ENCODE measurements at places on chromosomes 4 and X.

DNA sequence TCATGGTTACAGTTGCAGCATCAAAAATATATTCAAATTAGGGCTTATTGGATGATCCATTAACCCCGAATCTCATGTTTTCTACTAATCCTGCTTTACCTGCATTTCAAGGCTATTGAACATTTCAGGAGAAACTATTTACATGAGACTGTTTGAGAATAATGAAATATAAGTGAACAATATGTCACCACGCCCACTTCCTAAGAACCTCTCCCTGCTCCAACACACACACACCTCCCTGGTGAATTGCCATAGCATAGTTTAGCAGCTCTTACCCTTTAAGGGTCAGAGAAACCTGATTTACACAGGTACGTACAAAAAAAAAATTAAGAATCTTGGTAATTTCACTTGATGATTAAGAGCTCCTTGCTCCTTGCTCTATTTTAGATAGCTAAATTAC is 113.4 kb downstream of the ANXA5 start:
- no peak for DNase-seq

GRCh38 chr4:86249074-86249473 is 110.8 kb downstream of the MAPK10 start:
- no peak for DNase-seq

DNA sequence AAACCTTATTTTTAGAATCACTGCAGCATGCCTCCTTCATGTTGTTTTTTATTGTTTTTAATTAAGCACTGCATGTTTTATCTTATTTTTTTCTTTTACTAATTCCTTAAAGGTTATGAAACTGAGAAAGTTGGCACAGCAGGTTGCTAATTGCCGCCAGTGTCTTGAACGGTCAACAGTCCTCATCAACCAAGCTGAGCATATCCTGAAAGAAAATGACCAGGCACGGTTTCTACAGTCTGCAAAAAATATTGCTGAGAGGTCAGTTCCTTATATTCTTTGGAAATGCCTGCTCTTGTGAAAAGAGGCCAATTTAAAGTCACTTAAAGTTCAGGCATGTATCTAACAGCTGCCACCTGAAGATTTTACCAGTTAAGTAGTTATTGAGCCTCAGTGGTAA is 76.8 kb downstream of the TEX13B start:
- DNase-seq, result no peak

DNA sequence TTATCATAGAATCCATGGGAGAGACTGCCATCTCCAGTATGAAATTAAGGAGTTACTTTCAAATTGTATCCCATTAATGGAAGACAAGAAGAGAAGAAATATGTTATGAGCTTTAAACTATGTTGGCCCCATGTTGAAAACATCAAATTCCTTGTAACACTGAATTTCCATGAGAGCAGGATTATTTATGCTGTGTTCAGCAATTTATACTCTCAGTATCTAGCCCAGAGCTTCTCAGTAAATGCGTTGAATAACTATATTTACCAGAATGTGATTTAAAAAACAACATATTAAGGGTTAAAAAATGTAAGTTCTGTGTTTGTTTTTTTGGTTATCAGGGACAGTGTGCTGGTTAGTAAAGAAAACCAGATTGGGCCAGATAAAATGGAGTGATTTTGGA is 74.2 kb downstream of the ADGRL3 start:
- no peak for DNase-seq

- no peak for DNase-seq
Observed at GRCh38 chr4:123248085-123248659, 148.4 kb upstream of the SPRY1 start.

DNA sequence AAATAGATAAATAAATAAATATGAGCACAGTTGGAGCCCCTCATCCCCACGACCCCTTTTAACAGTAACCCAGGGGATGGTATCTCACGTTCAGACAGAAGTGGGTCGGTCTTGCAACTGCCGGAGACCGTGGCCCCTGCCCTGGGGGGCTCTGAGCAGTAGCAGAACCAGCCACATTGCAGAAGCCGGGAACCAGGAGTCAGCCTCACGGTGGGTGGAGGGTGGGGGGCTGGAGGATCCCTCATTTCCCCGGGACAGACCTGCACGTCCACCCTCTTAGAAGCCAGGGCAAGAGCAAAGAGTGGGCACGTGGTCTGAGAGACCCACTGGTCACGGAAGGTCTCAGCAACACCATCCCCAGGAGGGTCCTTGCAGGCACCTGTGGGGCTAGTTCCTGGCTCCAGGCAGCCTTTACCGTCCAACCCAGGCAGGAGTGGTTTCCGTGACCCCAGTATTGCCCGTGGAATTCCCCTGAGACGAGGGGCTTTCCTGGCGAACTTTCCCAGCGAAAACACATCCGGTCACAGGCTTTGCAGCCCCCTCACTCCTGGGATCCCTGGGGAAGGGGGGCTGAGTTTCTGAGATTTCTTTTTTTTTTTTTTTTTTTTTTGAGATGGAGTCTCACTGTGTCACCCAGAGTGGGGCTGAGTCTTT is 8.8 kb upstream of the IL3RA start:
- no peak for DNase-seq

GRCh38 chr4:139144161-139144859 is 32.7 kb downstream of the ELF2 start:
- DNase-seq, result no peak

DNA sequence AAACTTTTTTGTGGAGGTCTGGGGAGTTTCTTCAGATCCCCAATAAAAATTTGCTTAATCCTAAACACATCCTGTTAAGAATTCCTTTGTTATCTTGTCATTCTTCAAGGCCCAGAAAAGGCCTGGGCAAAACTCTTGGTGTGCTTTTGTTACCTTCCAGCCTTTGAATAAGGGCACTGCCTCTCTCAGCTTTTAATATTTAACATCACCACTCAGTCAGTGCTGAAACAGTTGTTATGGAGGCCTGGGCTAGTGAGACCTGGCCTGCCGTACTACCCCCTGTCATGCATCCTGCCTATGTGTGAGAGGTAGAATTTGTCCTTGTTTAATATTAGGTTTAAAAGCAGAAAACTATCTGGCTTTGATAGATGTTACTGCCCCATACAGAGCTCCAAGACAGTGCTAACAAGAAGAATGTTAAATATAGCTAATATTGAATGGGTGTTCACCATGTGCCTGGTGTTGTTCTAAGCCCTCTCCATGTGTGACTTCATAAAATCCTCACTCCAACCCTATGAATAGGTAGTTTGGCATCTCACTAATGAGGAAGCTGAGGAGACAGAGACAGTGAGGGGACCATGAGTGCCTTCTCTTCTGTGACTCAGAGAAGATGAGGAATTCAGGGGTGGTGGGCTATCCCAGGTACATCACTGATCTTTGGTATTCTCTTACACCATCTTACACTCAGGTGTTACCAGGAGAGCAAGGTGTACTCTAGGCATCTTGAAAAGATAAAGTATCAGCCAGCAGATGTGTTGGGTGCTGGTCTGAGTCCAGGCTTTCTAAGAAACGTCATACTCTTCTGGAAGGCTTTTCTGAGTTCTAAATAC is 6.2 kb downstream of the PPP1R2C start:
- no peak for DNase-seq

DNA sequence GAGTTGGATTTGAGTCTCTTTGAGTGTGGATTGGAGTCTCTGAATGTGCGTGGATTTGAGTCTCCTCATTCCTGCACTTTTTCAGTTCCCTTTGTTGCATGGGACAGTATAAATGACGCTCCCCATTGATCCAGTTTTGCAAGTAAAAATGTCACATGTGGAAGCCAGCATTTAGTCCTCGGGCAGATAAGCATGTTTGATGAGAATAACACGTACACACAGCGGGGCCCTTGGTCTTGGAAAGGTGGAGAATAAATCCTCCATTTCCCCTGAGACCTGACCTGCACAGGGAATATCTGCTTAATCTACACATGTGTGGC is 8.1 kb downstream of the P2RY8 start:
- DNase-seq, result no peak

GRCh38 chr4:113144091-113144490 is 94.6 kb downstream of the ANK2 start:
- DNase-seq, result no peak

DNA sequence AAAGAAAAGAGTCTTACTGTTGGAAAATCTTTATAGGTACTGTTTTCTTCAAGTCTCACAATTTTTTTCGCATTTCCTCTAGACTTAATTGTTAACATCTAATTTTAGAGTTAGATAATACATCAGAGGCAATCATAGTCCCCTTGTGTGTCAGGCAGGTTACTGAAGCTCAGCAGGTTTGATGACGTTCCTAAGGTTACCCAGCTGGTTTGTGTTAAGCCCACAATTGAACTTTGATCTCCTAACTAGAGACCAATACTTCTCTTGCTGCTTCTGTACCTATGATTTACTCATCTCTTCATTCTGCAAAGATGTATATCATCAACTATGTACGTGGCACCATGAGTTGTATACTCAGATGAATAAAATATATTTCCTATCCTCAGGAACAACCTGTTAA is 131.6 kb upstream of the STIM2 start:
- no peak for DNase-seq

- no peak for DNase-seq
Observed at GRCh38 chr4:132982151-132982550, 166.9 kb upstream of the PCDH10 start.

DNA sequence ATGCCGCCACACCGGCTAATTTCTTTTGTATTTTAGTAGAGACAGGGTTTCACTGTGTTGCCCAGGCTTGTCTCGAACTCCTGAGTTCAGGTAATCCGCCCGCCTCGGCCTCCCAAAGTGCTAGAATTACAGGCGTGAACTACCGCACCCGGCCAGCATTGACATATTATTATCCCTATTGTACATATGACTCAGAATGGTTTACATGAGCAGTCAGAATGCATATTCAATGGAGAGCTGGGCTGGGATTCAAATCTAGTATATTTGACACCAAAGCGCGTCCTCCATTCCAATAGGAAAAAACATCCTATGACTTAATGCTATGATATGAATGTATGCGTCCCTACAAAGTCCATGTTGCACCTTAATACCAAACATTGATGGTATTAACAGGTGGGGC is 281.4 kb downstream of the CAMK2D start:
- no peak for DNase-seq

- DNase-seq, result no peak
Observed at GRCh38 chr4:139606579-139607501, 50.8 kb upstream of the SETD7 start.

DNA sequence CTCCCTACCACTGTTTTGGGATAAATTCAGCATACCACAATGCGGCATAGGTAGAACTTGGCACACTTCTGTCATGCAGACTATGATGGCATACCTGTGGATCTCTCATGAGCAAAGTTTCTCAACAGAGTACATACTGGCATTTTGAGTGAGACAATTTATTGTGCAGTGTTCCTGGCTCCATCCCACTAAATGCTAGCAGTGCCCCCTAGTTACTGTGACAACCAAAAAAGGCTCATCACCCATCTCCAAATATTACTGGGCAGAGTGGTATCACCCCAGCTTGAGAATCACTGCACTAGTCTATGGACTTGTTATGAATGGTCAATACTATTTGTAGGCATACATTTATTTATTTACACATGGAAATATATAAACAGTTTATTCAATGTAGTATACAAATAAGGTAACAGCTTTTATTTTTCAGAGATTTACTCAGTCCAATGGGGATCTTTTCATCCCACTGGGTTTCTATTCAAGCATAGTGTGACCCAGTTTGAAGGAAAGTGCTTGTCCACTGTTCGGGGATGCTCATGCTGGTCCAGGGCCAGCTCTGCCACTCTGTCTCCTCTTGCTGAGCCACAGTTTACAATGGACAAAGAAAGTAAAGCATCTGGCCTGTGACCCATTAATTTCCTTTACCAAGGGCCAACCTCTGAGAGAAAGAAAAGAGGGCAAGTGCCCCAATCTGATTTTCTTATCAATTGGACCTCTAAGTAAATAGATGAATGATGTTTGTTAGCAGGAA is 81.0 kb upstream of the IL2 start:
- no peak for DNase-seq

DNA sequence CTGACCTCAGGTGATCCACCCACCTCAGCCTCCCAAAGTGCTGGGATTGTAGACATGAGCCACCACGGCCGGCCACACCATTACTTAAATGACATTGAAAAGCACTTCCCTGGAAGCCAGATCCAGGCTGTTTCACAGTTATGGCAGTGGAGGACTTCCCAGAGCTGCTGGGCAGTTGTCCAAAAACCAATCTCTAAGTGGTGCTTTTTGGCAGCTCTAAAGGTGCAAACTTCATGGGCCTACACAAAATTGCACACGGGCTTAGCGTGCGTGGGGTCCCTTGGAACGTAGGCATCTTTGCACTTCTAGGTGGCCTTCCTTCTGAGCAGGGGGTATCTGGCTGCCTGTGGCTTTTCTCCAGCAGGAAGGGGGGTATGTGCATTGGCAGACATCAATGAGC is 172.3 kb downstream of the SHOX start:
- DNase-seq, result no peak

- no peak for DNase-seq
Observed at GRCh38 chr4:101306764-101307615, 40.3 kb downstream of the PPP3CA start.

DNA sequence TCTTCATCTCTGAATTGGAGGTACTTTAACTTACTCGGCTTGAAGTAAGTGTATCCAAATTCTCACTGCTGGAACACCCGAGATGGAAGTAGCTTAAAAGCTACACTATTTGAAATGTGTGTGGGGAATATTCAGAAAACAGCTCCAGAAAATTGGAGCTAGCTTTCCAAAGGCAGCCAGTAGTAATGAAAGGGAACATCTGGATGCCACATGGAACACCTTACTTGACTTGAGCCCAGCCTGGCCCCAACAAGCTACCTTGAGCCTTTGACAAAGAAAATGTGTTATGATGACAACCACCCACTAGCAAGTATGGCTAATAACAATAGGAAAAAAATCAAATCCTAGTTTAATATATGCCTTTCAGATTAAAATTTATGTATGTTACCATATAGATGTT is 161.5 kb downstream of the PRDM5 start:
- no peak for DNase-seq

GRCh38 chr4:8305851-8306471 is 36.4 kb downstream of the HTRA3 start:
- no peak for DNase-seq

GRCh38 chr4:89216866-89217265 is 90.7 kb downstream of the GPRIN3 start:
- no peak for DNase-seq

GRCh38 chrX:130340271-130340670 is 552 bp downstream of the SLC25A14 start:
- no peak for DNase-seq

DNA sequence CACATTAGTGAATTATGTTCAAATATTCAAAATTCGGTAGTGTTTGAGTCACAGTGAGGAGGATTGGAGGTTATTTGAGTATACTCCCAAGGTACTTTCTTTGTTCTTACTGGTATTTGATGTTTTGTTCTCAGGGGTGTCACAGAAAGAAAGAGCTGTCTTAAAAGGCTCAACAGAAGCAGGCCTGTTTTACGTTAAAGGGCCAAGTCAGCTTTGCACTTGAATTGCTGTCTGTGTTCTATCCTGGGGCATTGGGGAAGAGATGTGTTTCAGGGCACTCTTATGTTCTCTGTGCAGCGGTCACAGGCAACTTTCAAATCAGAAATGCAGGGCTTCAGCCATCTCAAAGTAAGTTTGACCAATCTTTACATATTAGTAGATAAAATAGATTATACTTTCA is 1113.1 kb upstream of the LCORL start:
- DNase-seq, result no peak

All from CD8-positive, alpha-beta T cell (primary cell).